PC-9 (cell line): ENCODE measurements at places on chromosomes 5 and 9. TPM values are rescaled to one million over a fixed set of nuclear protein-coding genes. Genes with fewer than 3 reads are reported as not detected.

The GABRA6 gene
- not detected in 2 replicates for total RNA-seq

The ARID3C gene
- total RNA-seq, result not detected in 2 replicates

The OR1J2 gene
- total RNA-seq, result not detected in 2 replicates

The IFNA21 gene
- total RNA-seq, result not detected in 2 replicates
